ENCODE measurements at places on chromosomes 2 and 18.

GRCh38 chr2:146031158-146031557, 1511.2 kb upstream of the ZEB2 start:
- DNase-seq: no peak

DNA sequence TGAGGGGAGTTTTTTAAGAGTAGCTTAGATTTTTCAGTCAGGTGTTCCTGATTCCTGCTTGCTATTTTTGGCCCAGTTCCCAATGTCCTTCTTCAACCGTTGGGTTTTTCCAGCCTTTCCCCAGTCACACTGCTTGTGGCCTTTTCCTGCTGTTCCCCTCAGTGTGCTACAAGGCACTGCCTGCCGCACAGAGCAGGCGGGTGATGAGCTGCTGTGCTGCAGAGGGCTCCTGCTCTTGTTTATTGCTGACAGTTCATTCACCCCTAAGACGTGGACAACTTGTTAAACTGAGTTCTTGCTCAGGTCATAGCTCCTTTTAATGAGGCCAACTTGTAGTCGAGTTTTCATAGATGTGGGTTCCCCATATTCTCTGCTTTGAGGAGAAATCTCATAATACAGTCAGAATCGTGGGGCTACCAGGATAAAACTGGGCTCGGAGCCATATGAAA, 20.6 kb downstream of the EIF4E2 start:
- no peak for DNase-seq

GRCh38 chr18:770583-770961, 41.5 kb downstream of the YES1 start:
- no peak for DNase-seq

DNA sequence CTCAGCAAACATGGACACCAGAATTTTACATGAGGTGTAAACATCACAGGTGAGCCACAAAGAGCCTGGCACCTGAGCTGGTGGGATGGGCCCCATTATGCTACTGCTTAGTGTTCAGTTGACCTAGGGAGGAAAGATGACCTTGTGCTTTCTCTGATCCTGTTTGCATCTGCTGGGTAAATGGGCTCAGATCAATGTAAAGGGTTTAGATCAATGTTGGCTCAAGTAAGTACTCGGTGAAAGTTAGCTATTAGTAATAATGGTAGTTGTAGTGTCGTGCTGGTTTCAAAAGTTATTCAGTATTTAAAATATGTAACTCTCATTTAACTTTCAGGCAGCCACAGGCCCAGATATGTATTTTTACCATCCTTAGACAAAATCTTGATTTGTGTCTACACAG, 19.8 kb downstream of the ABHD3 start:
- no peak for DNase-seq

DNA sequence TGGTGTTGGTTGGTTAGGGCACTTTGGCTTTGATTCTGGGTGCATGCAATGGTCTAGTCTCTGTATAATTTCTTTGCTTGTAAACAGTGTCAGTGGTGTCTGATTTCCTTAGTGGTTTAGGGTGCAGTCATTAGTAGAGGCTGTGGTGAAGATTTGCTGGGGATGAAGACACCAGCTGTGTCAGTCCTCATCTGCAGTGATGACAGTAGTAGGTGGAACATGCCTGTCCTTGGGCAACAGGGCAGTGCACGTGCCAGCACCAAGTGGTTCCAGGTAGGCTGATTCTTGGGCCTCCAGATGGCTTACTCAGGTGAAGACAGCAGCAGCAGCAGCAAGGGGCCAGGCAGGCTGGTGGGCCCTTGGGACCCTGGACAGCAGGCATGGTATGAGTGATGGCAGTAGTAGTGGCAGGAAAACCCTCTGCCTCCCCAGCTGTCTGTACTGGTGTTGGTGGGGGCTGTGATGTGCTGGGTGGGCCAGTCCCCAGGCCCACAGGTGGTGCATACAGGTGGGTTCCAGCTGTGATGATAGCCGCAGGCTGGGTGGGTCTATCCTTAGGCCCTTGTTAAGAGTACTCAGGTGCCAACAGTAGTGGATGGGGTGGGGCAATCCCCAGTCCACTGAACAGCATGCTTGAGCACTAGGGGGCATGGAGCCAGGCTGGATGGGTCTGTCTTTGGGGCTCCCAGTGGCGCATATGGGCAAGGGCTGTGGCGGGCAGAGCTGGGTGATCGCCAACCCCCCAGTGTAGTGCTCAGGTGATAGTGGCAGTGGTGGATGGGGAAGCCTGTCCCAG, 140.7 kb upstream of the THUMPD2 start:
- no peak for DNase-seq

- no peak for DNase-seq
These were observed 120.0 kb downstream of the DYM start for GRCh38 chr18:49340446-49340845.

Data from coronary artery (tissue), 2 donors.